GM04504 (cell line): ENCODE measurements at places on chromosomes 4 and X.

DNA sequence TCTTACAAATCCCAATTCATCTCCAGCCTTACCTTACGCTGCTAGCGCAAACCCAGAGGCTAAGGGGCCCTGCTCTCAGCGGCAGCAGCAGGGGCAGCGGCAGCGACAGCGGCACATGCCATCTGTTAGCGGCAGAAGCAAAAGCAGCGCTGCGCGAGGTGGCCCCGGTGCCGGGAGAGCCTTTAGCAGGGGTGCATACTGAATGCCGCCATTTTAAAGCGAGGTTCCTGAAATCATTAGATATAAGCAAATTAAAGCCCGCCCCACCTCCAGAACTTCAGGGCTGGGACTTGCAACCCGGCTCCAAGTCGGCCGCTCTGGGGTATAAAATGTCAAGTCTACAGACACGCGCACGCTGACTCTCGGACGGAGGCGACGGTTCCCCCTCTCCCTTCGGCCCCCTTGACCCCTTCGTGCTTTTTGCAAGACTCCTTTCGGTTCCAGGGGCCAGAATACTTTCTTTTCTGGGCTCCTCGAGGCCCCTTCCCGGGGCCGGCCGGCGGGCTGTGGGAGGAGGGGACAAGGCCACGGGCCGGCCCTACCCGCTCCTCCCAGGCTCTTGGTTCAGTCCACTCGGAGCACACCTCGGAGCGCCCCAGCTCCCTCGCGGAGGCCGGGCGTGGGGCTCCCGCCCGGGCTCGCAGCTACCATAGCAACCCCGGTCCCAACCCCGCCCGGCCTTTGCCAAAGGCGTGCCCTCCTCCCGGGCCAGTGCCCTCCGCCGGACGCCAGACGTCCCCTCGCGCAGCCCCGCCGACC is at the start of gene MBNL3:
MBNL3 (minus strand) TSS at position 220 of the 759 bp plus-strand sequence. CDS start 49,427 bp downstream, outside the sequence.
- DNase-seq, result no peak

GRCh38 chrX:102787283-102787682 is 66.7 kb downstream of the GPRASP3 start:
- no peak for DNase-seq

DNA sequence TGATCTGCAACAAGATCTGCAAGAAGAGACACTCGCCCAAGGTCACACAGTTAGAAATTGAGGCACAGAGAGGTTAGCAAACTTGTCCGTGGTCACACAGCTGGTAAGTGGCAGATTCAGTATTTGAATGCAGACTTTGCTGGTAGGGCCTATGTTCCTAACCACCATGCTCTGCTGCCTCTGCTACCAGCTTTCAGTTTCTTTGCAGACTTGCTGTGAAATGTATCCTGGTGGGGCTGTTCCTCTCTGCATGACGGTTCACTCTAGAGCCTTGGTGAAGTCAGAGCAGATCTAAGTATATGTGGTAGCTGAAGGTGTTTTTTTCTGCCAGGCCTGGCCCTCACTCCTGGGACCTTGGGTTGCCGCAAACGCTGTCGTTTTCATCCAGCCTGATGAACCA is 87.1 kb downstream of the BEND2 start:
- no peak for DNase-seq

- no peak for DNase-seq
Measured at GRCh38 chr4:900721-901120, 31.4 kb downstream of the GAK start.

DNA sequence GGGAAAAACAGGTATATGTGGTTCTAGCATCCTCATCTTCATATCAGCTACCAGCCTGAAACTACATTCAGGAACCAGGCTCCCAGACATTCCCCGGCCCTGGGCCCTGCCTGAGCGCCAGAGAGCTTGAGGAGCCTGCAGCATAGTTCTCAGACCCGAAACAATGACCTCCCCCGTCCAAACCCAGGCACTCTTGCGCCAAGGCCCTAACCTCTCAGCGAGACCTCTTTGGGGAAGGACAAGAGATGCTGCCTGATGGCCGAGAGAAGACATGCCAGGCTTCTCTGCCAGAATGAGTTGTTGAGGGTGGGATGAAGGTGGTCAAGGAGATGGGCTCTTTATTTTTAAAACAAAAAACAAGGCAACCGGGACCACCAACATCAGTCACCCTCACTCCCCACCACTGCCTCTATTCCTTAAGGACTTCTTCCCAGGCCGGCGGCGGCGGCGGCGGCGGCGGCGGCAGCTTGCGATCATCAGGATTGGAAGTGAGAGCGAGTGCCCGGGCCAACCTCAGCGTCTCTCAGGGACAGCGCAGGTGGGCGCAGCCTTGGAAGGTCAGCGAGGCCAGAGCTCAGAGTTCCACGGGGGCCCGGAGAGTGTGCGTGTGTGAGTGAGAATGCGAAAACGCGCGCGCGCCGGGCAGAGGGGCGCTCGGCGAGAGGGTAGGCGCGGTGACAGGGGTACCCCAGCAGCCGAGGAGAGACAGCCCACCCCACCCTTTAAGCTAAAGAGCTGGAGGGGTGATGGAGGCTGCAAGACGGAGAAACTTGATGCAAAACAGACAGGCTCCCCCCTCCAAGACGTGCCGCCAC is 601 bp downstream of the INPP4B start:
- no peak for DNase-seq

DNA sequence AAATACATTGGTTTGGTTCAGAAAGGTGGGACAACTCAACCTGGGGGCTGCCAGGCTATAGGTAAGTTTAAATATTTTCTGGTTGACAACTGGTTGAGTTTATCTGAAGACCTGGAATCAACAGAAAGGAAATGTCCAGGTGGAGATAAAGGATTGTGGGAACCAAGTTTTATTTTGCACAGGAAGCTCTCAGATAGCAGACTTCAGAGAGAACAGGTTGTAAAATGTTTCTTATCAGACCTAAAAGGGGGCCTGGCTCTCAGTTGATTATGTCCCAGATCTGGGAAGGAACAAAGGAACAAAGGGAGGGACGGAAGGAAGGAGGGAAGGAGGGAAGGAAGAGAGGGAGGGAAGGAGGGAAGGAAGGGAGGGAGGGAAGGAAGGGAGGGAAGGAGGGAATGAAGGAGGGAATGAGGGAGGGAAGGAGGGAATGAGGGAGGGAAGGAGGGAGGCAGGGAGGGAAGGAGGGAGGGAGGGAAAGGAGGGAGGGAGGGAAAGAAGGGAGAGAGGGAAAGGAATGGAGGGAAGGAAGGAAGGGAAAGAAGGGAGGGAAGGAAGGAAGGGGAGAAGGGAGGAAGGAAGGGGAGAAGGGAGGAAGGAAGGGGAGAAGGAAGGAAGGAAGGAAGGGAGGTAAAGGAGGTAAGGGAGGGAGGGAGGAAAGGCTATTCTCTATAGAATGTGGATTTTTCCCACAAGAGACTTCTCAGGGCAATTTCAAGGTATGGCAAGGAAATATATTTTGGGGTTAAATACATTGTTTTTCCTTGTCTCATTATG is 186.7 kb downstream of the DHRSX start:
- no peak for DNase-seq

GRCh38 chr4:41505161-41505661 is 32.7 kb upstream of the LIMCH1 start:
- peak; percentile 42 for DNase-seq

- peak; percentile 56 for DNase-seq
Measured at GRCh38 chrX:17547658-17548057, 172.7 kb downstream of the NHS start.

DNA sequence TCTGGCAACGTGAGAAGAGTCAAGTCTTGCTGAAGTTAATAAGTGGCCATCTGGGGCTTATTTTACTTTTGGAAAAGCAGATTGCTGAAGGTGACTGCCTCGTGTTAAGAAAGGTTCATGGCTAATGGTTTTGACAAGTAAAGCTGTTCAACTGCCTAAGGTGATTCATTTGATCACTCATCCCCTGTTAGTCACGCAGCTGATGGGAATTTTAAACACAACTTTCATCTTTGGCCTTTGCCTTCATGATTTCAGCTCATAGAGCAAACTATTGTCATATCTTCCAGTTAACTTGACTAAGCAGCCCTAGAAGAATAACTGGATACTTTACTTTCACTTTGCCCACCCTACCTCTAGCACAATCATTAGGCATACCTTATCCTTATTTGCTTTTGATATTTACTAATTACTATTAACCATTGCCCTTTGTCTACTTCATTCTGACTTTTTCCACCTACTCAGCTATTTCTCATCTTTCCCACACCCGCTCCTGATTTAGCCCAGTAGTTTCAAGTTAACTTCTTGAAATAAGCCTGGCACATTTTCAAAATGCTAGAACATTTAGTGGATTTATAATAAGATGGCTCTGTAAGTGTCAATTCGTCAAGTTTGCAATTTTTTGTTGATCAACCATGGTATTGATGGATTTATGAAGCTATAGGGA is 170.6 kb upstream of the S100G start:
- DNase-seq, result no peak

GRCh38 chrX:69564665-69565064 is 51.2 kb upstream of the EDA start:
- DNase-seq, result no peak

DNA sequence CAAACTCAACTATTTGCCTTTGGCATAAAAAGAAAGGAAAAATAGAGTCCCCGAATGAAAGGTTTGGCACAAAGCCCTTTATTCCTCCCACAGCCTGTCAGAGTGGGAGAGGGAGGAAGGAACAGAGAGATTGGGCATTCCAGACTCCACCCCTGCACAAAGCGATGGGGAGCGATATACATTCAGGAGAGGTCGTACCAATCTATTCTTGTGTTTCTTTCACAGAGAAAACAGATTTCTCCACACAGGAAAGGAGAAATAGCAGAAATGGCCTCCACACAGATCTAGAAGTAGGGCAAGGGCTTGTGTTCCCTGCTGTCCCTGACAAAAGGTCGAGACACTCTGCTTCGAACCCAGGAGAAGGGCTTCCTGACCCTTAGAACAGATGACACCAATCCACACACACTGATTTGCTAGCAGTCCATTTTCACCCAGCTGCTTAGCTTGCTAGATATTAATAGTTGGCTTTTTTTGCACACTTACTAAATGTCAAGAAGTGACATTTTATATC is 197.4 kb downstream of the MAML3 start:
- no peak for DNase-seq

- no peak for DNase-seq
Measured at GRCh38 chr4:101471201-101471600, 123.9 kb upstream of the PPP3CA start.

DNA sequence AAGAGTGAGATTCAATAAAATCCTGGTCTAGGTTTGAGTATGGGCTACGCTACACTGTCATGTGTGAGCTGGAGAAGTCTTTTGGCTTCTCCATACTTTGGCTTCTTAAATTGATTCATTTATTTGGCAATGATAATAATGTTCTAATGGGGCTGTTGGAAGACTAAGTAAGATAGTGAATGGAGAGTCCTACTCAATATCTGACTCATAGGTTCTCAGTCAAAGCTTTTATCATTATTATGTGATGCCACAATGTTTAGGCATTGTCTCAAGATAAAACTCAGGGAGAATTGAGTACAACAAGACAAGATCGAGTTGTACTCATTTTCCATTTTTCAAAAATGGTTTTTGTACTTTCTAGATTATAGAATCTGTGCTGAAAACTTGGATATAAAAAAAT is 92.5 kb upstream of the VEGFC start:
- no peak for DNase-seq

- DNase-seq, result peak; percentile 92
Measured at GRCh38 chrX:45623266-45623665, 422.6 kb upstream of the DIPK2B start.

DNA sequence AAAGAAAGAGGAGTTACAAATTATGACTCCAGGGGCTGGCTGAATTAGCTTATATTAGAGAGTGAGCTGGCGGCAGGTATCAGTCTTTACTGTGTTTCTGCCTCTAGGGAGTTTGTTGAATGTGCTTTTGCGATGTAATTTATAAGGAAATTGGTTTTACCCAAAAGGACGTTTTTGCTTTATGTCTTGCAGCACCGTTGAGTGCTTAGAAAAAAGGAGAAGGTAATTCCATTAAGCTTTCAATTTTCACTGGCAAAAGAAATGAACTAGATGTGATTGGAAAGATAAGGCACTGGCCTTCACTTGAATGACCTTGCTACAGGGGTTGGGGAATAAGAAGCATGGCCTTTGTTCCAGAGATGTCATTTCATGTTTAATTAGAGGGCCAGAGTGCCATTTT is 74.9 kb upstream of the CBR4 start:
- DNase-seq, result no peak

DNA sequence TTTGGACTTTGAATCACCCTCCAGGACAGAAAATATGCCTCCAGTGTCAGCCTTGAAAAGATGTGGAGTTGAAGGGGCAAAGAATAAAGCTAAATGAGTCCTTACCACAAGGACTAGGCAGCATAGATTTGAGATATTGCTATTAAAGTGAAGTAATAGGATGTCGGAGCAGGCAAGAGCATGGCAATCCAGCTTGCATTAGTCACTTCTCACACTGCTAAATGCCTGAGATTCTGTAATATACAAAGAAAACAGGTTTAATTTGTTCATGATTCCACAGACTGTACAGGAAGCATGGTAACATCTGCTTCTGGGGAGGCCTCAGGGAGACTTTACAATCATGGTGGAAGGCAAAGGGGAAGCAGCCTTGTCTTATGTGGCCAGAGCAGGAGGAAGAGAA is 109.8 kb upstream of the PCDH7 start:
- no peak for DNase-seq

- DNase-seq, result peak; percentile 34
Measured at GRCh38 chrX:14095702-14096101, 66.0 kb upstream of the GEMIN8 start.

- no peak for DNase-seq
Measured at GRCh38 chr4:115780835-115781234, 667.4 kb upstream of the NDST4 start.

- DNase-seq, result no peak
Measured at GRCh38 chrX:78957768-78958130, 12.6 kb downstream of the P2RY10 start.
